Thoracic aorta (tissue), 2 donors: ENCODE measurements at places on chromosomes 1 and 21.

GRCh38 chr1:22018583-22019559 is 17.4 kb downstream of the CELA3A start:
- no peak for DNase-seq

DNA sequence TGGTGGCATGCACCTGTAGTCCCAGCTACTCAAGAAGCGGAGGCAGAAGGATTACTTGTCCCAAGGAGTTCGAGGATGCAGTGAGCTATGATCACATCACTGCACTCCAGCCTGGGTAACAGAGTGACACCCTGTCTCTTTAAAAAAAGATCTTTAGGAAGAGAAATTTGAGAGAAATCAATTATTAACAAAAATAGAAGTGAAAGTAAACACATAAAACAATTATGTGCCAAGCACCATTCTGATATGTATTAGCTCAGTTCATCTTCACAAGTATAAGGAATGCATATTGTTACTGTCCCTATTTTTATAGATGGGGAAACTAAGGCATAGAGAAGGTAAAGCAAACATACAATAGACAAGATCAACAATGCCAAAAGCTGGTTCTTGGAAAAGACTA is 48.1 kb downstream of the MATN1 start:
- no peak for DNase-seq

DNA sequence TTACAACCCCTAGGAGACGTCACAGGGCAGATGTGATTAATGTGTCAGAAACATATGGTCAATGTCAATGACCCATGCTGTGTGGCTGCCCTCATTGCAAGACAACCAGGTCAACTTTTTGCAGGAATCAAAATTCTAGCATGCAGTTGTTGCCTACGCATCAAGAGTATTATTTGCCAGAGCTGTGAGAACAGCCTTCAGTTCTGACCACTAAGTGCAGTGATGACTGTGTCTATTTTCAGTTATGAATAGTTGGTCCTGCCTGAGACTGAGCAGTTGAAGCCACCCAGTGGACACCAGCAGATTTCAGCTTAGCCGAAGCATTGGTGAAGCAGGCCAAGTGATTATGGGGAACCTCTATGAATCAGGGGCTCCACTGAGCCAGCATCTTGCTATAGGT is 47.3 kb downstream of the LYPLAL1 start:
- DNase-seq, result no peak

- DNase-seq, result no peak
These were observed 6.4 kb downstream of the LAMC1 start for GRCh38 chr1:183029591-183030000.
